ENCODE measurements at places on chromosomes 2 and 18. TPM values are rescaled to one million over a fixed set of nuclear protein-coding genes. Genes with fewer than 3 reads are reported as not detected.
A peak's percentile ranks its signal among the peaks of the same experiment; 100 is the strongest.

The SAG gene
- not detected for total RNA-seq

The VWC2L gene
- not detected for total RNA-seq

GRCh38 chr2:104853534-104854497 lies at the start of gene POU3F3:
TSS of gene POU3F3 (plus strand) at chr2:104854115. CDS start at chr2:104855511, 1,396 bp downstream.
- DNase-seq, result peak; percentile 91

The HSBP1L1 gene
- total RNA-seq, result 4.6 TPM

The RFX8 gene
- not detected for total RNA-seq

The CPLX4 gene
- total RNA-seq, result not detected

The FIGN gene
- total RNA-seq, result 11.0 TPM

DNA sequence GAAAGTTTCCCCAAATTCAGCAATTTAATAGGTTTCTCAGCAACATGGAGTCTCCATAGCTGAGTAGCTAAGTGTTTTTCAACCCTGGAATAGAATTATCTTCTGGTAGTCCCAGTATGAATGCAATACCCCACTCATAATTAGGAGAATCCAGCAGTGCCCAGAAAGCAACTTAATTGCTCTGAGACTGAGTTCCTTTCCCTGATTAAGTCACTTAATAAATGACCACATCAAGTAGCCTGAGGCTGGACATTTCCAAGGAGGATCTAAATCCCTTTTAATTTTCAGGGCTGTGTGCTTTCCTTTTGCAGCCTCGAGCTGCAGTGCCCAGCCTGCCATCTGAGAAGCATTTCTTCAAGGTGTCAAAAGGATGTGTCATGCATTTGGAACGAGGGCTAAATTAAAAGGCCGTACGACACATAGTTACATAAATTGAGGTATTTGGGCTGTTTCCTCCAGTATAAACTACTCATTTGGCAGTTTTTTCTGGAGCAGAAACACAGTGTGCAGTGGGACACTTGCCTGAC lies 17.7 kb upstream of the SIX2 start:
- DNase-seq, result no peak

DNA sequence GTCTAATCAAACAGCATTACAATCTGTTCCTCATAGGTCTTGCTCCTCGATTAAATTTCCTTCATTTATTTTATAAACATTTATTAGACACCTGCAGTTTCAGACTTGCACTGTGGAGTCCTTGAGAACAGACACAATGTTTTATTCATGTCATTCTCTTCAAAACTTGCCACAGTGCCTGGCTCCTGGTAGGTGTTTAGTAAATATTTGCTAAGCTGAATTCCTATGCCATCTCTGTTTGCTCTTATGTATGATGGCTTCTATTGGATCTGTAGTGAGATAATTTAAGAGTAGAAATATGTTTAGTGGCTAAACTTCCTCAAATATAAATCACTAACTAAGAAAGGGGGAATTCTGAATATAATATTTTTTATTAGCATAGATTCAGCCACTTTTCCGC lies 61.4 kb downstream of the LRATD1 start:
- DNase-seq, result peak; percentile 10

The NCOA1 gene
- 46.5 TPM for total RNA-seq

- no peak for DNase-seq
These were observed 93.5 kb upstream of the SPATS2L start for GRCh38 chr2:200212862-200213425.

The G6PC2 gene
- not detected for total RNA-seq

The ADRA2B gene
- 5.3 TPM for total RNA-seq

GRCh38 chr2:26503231-26503880 lies 25.4 kb upstream of the OTOF start:
- no peak for DNase-seq

GRCh38 chr2:191862156-191862775 lies 15.4 kb upstream of the CAVIN2 start:
- no peak for DNase-seq

GRCh38 chr2:120077896-120078295 lies 65.0 kb downstream of the EPB41L5 start:
- no peak for DNase-seq

- DNase-seq, result no peak
These were observed 47.5 kb upstream of the STAM2 start for GRCh38 chr2:152222975-152223637.

GRCh38 chr18:73900106-73900835 lies 247.4 kb downstream of the FBXO15 start:
- DNase-seq, result peak; percentile 31

The ASB1 gene
- 19.9 TPM for total RNA-seq

The LRATD1 gene
- total RNA-seq, result 5.6 TPM

DNA sequence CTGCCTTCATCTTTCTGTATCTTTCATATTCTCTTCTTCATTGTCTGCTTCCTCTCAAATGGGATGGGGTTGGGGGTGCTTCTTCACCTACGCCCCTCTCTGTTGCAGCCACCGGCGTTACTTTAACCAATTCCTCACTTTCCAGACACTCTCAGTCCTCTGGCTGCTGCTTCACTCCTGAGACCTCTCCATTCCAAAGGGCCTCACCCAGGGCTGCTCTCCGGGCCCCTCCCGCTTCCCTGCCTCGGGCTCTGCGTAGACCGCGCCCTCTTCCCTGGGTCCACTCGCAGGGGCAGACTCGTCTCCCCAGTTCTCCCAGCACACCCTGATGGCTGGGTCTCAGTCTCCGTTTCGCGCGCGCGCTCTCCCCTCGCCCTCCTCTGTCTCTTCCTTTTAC lies 926 bp downstream of the SERPINB8 start:
- no peak for DNase-seq

- no peak for DNase-seq
These were observed 260.1 kb downstream of the TWIST2 start for GRCh38 chr2:239107936-239108335.

The AFTPH gene
- 35.8 TPM for total RNA-seq

The CFAP65 gene
- not detected for total RNA-seq

GRCh38 chr2:215619022-215619958 lies 183.4 kb upstream of the FN1 start:
- DNase-seq, result no peak

DNA sequence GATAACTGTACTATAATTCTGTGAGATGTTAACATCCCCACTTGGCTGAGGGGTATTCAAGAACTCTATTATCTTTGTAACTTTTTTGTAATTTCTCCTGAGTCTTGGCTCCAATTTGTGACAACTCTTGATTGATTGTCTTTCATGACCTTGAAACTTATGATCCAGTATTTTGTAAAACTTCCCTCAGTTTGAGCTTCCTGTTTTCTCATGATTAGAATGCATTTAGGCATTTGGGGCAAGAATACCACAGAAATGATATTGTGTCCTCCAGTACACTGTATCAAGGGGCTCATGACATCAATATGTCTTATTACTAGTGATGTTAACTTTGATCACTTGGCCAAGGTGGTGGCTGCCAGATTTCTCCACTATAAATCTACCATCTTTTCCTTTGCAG lies 37.4 kb downstream of the PNO1 start:
- DNase-seq, result no peak

DNA sequence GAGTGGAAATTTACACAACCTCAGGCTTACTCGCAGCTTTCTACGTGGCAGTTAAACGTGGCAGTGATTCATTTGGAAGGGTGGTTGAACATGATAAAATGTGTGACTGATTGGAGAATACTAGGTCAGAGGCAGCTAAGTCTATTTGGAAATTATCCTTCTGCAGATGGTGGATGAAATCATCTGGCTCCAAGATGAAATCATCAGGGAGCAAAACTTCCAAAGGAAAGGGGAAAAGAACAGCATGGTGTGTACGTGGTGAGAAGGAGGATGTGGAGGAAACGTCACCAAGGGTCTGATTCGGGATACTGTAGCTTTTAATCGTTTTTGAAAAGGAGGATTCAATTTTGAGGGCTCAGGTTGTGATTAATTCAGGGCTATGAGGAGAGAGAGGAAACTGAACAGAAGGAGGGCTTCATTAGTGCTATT lies 47.9 kb downstream of the COL3A1 start:
- DNase-seq, result no peak
